HAP-1 (cell line): ENCODE measurements at places on chromosomes 12 and 14.

GRCh38 chr14:68599896-68600610 lies 192.8 kb downstream of the ZFP36L1 start:
- no peak for DNase-seq

- DNase-seq = no peak
These were observed 1.8 kb upstream of the TESC start for GRCh38 chr12:117100851-117101673.

DNA sequence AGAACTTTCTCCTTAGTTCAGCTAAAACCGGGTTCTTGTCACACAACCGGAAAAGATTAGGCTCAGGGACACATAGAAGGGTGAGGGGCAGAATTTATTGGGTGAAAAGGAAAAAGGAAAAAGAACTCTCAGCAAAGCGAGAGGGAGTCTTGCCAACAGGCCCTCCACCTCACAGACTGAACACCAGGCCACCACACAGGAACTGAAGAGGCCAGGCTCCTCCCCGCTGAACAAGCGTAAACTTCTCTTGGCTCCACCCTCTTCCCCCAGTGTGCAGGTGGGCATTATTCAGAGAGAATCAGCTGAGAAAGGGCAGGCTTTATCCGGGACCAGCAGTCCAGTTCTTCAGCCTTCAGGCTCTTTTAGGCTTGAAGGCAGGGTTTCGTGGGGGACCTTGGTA lies 125.6 kb upstream of the FGD4 start:
- DNase-seq = peak; percentile 47

DNA sequence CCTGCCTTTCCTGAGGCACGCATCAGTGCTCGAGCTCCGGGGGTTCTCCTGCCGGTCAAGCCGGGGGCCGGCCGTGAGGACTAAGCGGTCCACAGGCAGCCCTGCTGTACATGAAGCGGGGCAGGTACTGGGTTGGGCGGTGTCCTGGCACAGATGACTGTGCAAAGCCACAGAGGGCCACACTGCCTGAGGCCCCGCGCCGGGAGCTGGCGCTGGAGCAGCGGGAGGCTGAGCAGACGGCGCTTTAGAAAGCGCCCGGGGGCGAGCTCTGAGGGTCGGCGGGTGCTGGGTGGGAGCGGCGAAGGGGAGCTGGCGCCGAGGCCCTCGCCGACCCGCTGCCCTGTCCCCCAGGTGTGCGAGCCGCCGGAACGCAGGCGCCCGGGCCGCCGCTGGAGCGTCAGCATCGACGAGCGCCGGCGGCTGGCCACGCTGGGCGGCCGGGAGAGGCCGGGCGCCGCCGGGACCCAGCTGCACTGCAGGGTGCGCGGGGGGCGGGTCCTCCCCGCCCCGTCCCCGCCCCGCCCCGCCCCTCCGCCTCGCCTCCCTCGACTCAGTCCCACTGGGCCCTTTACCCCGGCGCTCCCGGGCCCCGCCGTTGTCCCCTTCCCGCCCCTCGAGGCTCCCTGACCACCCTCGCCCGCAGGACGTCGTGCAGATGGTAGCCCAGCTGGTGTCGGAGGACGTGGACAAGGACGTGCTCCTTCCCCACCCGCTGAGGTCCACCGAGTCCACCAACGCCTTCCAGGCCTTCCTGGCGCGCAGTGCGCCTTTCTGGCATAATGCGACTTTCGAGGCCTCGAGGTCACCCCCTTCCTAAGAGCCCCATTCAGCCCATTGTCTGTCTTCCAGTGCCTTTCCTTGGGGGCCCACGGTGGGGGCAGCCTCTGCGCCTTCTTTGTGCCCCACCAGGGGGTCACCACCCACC lies 8.3 kb upstream of the MTA1 start:
- no peak for DNase-seq

- no peak for DNase-seq
These were observed 38.4 kb downstream of the SLCO1A2 start for GRCh38 chr12:21296348-21296747.

DNA sequence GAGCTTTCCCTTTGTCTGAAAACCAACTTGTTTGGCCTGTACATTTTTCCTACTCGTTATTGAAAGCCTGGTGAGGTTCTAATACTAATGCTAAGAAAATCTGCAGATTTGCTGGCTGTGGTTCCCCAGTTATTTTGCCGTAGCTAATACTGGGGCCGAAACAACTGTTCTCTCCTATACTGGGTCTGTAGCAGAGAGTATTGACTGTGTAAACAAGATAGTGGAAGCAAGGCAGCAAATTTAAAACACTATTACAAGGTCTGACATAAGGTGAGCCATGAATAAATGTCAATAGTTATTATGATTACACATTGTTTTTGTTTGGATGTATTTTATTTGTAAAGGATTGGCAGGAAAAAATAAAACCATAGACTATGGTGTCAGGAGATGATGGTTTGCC lies 1244.0 kb downstream of the AACS start:
- DNase-seq = no peak

- DNase-seq = no peak
These were observed 554 bp upstream of the ATF7 start for GRCh38 chr12:53626702-53627169.

DNA sequence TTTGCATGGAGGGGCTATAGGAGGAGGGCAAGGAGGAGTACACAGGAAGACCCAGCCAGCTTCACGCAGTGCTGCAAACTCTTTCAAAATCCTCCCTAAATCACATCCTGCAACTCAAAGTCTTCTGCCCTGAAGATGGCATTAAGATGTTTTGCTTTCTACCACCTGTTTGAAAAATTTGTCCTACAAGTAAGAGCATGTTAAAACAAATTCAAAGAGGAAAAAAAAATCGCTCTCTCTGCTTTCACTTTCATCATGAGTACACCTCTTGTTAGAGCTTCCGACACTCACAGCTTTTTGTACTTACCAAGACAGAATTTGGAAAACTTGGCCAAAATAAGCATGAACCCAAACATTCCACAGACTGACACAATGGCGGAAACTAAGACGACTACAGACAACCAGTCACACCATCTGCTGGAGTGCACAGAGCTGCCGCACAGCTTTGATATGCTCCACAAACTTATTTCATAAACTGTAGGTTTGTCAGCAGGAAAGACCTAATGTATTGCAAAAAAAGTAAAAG lies 21.3 kb downstream of the GCH1 start:
- DNase-seq = no peak

DNA sequence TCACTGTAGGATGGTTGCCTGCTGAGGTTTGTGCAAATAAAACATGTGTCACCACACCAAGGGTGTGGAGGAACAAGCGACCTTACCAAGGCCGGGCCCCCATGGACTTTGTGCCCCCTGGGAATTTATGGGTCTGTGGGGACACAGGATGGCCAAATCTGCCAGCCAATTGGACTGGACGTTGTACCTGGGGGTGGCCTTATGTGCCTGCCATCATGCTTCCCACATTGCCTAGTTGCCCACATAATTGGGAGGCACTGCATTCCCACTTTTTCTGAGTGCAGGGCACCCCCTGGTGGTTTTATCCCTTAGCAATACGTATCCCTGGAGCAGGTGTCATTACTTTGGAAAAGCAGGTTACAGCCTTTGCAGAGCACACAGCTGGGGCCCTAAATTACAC lies 92.6 kb upstream of the TMPO start:
- DNase-seq = no peak

DNA sequence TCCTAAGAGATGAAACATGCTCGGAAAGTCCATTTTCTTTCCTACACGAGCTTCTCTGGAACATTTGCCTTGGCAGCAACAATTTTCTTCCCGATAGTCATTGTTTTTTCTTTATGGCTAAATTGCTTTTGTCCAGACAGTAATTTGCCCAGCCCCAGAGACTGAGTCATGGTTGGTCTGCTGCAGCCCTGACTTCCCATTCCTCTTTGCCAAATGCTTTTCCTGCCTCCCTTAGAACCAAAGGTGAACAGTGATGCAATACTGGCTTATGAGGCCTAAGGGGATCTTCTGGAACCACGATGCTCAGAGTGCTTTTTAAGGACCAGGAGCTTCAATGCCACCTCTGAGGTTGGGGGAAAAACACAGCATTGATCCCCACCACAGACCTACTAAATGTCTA lies 1599.6 kb upstream of the TMEM132C start:
- no peak for DNase-seq

GRCh38 chr12:124481772-124482566 lies 85.4 kb downstream of the NCOR2 start:
- no peak for DNase-seq

DNA sequence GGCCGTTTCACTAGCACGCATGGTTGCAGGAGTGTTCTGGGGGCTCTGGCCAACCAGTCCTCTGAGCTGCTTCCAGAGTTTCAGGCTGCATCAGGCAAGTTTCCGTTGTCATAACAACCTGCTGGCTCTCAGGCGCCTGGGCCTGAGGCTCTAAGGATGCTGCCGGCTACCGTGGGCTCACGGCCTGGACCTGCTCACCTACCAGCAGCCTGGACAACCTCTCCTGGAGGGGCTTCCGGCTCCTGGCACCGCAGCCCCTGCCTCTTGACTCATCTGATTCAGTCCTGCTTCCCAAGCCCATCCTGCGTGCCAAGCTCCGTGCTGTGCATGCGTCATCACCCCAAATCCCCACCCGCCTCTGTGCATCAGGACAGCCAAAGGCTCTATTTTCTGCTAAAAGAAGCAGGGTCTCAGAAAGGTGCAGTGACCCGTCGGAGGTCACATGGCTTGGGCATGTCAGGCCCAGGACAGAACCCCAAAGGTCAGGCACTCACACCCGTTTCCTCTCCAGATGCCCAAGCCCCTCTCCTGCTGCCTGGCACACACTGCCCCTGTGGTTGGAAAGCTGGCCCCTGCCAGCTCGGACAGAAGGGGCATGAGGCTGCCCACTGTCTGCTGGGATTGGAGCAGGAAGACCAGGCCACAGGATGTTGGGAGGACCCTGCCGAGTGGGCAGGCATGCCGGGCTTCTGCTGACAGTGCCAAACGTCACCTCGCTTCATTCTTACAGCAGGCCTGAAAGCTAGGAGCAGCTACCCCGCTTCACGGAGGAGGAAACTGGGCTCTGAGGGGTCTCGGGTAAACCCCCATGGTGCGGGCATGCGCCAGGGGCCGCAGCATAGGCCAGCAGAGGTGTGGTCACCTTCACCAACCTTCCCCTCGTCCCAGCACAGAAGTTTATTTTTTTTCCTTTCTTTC lies 5.7 kb downstream of the BEGAIN start:
- no peak for DNase-seq

- no peak for DNase-seq
These were observed 3.1 kb upstream of the RAB5B start for GRCh38 chr12:55970775-55971174.
